Activated T-helper 2 cell treated with anti-CD3 and anti-CD28 coated beads, Interferon-gamma antibody, Interleukin-2, Interleukin-4, amounts not matched to agents 10 μg/mL and 5 μg/mL and 100 μg/mL, durations not matched to agents 14 hours and 24 hours and 36 hours (primary cell): ENCODE measurements at places on chromosomes 6 and 20. TPM values are rescaled to one million over a fixed set of nuclear protein-coding genes. Genes with fewer than 3 reads are reported as not detected.

The FOXS1 gene
- not detected in 2 replicates for total RNA-seq

The TFAP2A gene
- 0.23 TPM in 1 of 2 replicates, not detected in the other for total RNA-seq

The RALGAPA2 gene
- total RNA-seq, result 22.1 and 25.0 TPM in 2 replicates

The TRERF1 gene
- 19.6 TPM in 2 replicates for total RNA-seq

The RBM24 gene
- not detected in 2 replicates for total RNA-seq

The CDSN gene
- not detected in 2 replicates for total RNA-seq

The LRRC73 gene
- 0.11 and 0.21 TPM in 2 replicates for total RNA-seq

The ANGPT4 gene
- not detected in 2 replicates for total RNA-seq

The MACROD2 gene
- total RNA-seq, result not detected in 2 replicates

The MYB gene
- total RNA-seq, result 82.5 and 84.5 TPM in 2 replicates

The SLC44A4 gene
- 0.18 TPM in 1 of 2 replicates, not detected in the other for total RNA-seq

The HMGA1 gene
- 412 and 422 TPM in 2 replicates for total RNA-seq

The MYLK2 gene
- total RNA-seq, result 0.27 and 0.51 TPM in 2 replicates
